ENCODE measurements at places on chromosomes 16 and 17. TPM values are rescaled to one million over a fixed set of nuclear protein-coding genes. Genes with fewer than 3 reads are reported as not detected.

DNA sequence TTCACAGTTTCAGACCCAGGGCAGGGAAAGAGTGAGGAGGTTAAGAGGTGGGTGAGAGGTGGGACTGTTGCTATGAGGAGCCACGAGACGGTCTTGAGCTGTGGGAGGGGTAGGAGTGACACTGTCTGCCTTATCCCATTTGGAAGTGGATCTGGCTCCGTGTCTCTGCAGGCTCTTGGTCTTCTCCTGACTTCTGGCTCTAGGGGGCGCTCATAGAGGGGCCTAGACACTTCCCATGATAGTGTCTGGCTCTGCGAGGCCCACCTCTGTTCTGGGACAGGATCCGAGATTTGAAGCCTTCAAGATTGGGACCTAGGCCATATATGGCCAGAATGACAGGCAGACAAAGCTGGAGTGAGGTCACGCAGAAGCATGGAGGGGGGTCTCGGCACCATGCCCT is 204.5 kb downstream of the GSG1L start:
- DNase-seq, result no peak

- no peak for DNase-seq
Observed at GRCh38 chr16:56382901-56383355, 42.4 kb downstream of the AMFR start.

GRCh38 chr17:65670667-65671371 is 109.4 kb upstream of the AXIN2 start:
- DNase-seq, result no peak

Gene NPIPB6
- total RNA-seq, result 5.8 TPM

Gene CARHSP1
- 54.3 TPM for total RNA-seq

Measured in transverse colon (tissue), 4 donors.